NCI-H2227 treated with DMSO at 0.1 percent for 48 hours (cell line): ENCODE measurements at places on chromosomes 5 and 9.

- no peak for DNase-seq
These were observed 193.4 kb upstream of the NR4A3 start for GRCh38 chr9:99628285-99628684.

- DNase-seq = peak; percentile 10
These were observed 931 bp downstream of the FAM219A start for GRCh38 chr9:34457266-34458012.

- no peak for DNase-seq
These were observed 28.8 kb upstream of the RASGRF2 start for GRCh38 chr5:80931411-80931810.

DNA sequence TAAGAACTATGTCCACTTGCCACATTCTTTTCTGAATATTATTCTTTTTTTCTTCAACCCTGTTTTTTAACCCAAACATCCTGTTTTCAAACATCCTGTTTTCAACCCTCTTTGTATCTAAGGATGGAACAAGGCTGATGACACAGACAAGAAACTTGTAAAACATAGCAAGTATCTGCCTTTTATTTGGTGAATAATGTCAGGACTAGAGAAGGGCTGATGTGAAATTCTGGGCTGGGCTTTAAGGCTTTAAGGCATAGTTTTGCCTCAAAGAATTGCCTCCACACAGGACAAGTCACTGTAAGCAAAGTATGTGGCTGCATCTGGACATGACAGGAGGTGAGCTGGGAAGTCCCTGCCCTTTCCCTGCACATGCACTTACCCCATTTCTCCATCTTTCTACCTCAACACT is 42.5 kb upstream of the RIC1 start:
- no peak for DNase-seq

DNA sequence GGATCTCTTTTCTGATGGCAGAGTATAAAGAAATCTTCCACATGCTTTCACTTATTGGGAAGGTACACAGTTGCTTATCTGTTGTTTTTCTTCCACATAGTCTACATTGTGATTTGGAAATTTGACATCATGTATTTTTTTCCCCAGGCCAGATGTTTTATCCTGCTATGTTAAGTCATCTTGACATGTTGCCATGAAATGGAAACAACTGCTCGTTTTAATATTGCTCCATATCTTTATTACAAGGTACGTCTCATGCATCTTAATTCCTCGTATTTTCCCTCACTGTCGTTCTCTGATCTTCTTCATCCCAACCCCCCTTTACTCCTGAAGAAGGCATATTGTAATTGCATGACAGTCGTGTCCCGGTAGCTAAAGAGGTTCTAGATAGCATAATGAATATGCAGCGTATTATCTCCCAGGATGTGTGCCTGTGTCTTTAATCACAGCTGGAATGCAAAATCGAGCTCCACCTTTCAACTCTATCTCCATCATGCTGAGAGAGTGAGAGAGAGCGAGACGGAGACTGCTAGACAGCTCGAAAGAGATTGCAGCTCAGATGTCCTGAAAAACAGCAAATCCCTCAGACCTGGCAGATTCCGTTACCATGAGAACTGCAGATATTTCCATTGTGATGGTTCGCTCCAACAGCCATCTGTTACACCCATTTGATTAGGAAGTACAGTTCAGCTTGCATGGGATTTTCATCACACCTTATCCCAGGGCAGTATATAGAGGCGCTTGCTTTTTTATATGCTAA is 281.7 kb downstream of the TMEM38B start:
- DNase-seq = no peak

GRCh38 chr5:81121273-81121672 is 111.8 kb upstream of the CKMT2 start:
- DNase-seq = no peak

- DNase-seq = no peak
These were observed 144.0 kb upstream of the ZNF462 start for GRCh38 chr9:106718936-106719335.

DNA sequence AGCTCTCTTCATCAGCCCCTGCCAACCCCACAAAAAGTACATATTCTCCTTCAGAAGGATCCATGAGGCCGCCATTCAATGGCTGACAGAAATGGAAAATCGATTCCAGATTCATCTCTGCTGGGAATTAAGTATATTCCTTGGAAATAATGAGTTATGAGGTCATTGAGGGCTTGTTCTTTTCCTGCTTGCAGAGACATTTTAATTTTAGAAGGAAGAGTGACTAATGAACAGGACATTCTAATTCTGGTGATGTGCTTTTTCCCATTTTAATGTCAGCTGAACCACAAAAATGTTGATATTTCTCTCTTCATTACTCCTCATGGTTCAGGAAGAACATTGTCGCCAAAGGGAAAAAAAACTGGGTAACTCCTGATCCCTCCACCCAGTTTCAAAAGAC is 314.0 kb downstream of the PIK3R1 start:
- DNase-seq = no peak

DNA sequence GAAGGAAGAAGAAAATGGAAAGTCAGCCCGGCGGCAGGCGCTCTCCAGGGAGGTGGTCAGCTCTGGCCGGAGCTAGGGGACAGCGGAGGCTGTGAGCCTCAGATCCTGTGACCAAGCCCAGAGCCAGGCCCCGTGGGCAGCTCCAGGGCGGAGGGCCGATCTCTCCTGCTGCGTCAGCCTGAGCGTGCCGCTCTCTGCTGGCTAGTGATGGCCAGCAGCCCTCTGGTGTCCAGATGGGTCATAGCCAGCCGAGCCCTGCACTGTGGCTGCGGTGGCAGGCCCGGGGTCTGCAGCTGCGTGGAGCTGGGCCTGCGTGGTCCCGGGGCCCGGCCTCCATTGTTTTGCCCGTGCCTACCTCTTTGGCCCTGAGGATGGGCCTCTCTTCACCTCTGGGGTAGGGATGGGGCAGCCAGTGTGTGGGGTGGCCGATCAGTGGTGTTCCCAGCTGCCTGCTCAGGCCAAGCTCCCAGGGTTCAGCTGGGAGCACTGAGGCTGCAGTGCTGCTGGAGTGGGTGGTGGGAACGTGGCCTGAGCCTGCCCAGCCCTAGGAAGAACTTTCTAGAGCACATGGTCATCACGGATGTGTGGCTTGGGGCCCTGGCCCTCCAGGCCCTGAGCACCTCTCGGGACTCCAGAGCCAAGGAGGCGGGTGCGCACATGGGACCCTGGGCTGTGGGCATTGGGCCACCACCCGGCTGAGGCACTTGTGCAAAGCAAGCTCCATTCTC is 17.1 kb upstream of the NRARP start:
- DNase-seq = no peak

- DNase-seq = no peak
These were observed 23.6 kb downstream of the PLPP7 start for GRCh38 chr9:131312822-131313770.

GRCh38 chr5:481347-481746 is 38.4 kb downstream of the EXOC3 start:
- DNase-seq = no peak

DNA sequence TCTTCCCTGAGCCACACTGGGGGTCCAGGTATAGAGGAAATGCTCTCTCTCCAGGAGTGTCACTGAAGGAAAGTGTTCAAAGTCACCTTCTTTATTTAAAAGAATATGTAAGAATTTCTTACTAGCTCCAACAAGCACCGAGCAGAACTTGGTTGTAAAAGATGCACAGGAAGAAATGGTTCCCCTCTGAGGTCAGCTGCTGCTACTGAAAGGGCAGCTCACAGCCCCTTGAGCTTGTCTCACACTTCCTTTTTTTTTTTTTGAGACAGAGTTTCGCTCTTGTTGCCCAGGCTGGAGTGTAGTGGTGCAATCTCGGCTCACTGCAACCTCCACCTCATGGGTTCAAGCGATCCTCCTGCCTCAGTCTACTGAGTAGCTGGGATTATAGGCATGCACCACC is 77.2 kb downstream of the PRRT1B start:
- no peak for DNase-seq

DNA sequence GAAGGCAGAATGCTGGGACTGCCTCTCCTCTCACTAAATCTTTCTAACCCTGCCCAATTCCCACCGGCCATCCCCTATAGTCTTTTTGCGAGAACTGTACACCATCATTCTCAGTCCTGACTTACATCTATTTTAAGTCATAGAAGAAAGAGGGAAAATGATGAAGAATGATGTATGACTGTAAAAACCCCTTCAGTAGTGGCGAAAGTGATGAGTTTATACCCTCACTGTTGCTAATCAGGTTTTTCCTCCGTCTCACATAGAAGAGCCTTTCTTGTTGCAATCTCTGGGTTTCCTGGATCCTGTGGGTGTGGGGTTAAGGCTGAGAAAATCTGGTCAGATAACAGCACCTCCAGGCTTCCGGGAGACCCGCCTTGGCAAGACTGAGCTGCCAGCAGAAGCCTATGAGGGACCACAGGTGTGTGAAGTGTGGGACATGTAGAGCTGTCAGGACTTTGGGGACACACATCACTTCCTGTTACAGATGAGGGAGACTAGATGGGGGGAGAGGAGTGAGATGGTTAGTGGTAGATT is 147.1 kb upstream of the SLC12A2 start:
- no peak for DNase-seq

DNA sequence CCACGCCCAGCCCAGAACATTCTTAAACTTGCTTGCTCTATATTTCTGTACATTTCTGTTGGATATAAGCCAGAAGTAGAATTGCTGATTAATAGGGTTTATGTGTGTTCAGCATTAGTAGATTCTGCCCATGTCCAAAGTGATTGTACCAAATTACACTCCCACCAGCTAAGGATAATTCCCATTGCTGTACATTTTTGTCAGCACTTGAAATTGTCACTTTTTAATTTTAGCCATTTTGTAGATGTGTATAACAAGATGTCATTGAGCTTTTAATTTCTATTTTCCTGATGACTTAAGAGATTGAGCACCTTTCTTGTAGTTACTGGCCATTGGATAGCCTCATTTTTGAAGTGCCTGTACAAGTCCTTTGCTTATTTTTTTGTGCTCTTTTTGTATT is 46.4 kb downstream of the AQP7 start:
- no peak for DNase-seq

GRCh38 chr9:23658376-23659258 is 167.4 kb downstream of the ELAVL2 start:
- DNase-seq = no peak

- no peak for DNase-seq
These were observed 16.6 kb downstream of the MIGA2 start for GRCh38 chr9:129053020-129053419.

DNA sequence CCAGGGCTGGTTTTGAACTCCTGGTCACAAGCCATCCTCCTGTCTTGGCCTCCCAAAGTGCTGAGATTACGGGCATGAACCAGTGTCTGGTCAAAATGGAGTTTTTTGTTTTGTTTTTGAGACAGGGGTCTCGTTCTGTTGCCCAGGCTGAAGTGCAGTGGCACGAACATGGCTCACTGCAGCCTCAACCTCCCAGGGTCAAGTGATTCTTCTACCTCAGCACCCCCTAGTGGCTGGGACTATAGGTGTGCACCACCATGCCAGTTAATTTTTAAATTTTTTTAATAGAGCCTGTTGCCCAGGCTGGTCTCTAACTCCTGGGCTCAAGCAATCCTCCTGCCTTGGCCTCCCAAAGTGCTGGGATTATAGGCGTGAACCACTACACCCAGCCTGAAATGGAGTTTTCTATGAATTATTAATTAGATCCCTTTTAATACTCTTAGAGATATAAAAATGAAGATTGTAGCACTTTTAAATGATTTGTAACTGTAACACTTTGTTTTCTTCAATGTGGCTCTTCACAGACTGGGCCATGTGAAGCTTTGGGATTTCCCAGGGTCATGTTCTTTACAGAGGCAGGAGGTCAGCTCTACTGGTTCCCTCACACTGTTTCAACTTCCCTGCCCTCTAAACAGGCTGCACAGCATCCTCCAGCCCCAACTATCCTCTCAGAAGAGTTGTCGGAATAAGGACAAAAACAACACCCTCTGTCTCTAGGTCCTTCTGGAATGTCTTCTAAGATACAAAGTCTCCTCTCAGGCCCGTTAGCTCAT is 32.7 kb upstream of the SPARC start:
- no peak for DNase-seq

DNA sequence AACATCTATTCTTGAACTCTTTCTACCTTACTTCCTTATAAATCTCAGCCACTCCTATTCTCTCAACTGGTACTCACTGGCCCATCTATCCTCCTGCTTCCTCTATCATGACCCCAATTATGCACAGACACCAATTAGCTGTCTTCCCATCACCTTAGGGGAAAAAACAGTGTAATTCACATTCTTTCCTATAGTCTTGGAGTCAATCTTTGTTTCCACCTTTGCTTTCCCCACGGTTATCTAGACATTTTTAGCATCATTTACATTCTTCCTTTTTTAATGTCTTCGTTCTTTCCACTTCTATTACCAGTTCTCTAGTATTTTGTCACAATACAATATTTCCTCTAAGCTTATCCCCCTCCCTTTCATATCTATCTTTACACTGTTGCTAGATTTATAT is 449.4 kb downstream of the TMEM38B start:
- no peak for DNase-seq

DNA sequence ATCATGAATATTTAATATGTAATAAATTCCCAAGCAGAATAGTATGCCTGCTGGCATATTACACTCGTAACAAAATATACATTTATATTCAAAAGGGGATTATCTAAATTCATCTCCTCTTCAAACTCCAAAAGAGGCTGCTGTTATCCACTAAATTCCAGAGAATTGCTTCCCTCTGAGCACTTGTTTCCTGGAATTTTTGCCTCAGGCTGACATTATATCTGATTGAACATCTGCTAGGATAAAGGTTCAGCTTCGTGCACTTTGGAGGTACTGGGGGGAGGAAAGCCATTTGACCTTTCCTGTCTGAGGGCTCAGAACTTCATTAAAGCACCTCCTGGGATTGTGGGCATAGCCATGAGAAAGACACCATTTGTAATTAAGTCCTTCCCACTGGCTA is 4.3 kb upstream of the HAPLN1 start:
- no peak for DNase-seq

- DNase-seq = no peak
These were observed 2.8 kb downstream of the ARHGEF37 start for GRCh38 chr5:149584121-149584520.

GRCh38 chr9:15138357-15138686 is 168.7 kb downstream of the TTC39B start:
- no peak for DNase-seq

DNA sequence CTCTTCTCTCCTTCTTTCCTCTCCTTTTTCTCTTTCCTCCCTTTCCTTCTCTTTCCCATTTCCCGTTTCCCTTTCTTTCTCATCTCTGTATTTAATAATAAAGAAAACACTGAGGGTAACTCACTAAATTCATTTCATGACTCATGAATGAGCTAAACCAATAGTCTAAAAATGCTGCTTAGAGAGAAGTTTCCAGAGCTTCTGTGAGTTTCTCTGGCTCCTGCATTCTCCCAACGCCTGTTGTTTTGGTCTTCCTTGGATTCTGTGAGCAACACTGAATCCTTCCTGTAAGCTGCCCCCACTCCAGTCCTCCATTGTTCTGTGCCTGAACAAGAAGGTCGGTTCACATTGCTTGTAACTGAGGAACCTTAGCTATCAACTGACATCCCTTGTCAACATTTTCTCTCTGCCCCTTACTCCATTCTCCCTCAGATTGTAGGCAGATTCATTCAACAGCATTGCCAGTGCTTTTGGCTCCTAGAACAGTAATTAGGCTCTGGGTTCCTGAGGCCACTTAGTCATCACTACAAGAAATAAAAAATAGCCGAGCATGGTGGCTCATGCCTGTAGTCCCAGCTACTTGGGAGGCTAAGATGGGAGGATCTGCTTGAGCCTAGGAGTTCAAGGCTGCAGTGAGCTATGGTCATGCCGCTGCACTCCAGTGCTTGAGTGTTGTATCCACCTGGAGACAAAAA is 237.7 kb upstream of the KLF4 start:
- DNase-seq = no peak

- no peak for DNase-seq
These were observed 350.6 kb downstream of the MLLT3 start for GRCh38 chr9:20271723-20272122.

- DNase-seq = no peak
These were observed 343.4 kb upstream of the CDH6 start for GRCh38 chr5:30849931-30850710.
